Activated CD4-positive, alpha-beta T cell treated with anti-CD3 and anti-CD28 coated beads for 36 hours (primary cell): ENCODE measurements at places on chromosomes 13 and 19. TPM values are rescaled to one million over a fixed set of nuclear protein-coding genes. Genes with fewer than 3 reads are reported as not detected.

The PRRG2 gene
- total RNA-seq, result 0.81 TPM

DNA sequence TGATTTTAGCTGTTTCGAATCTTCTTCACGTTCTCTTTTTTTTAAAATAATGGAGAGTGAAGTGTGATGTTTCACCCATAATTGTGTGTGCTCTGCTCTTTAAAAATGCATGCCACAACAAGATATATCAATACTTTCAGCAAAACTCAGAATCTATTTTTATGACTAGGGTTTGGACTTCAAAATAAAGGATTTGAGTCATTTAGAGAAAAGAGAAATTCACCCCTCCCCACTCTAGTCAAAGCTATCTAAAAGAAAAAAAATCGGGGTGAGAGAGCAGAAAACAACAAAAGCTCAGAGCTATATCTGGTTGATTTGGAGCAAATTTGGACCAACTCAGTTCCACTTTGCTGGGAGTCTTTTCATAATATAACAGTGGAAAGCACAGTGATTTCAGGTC, 244.5 kb downstream of the DNAJC15 start:
- no peak for DNase-seq
- H3K36me3 ChIP-seq, result no peaks in the 10 kb centered on the region
- no peak overlapping the region for H3K27ac ChIP-seq
- H3K4me3 ChIP-seq, result no peak overlapping the region

DNA sequence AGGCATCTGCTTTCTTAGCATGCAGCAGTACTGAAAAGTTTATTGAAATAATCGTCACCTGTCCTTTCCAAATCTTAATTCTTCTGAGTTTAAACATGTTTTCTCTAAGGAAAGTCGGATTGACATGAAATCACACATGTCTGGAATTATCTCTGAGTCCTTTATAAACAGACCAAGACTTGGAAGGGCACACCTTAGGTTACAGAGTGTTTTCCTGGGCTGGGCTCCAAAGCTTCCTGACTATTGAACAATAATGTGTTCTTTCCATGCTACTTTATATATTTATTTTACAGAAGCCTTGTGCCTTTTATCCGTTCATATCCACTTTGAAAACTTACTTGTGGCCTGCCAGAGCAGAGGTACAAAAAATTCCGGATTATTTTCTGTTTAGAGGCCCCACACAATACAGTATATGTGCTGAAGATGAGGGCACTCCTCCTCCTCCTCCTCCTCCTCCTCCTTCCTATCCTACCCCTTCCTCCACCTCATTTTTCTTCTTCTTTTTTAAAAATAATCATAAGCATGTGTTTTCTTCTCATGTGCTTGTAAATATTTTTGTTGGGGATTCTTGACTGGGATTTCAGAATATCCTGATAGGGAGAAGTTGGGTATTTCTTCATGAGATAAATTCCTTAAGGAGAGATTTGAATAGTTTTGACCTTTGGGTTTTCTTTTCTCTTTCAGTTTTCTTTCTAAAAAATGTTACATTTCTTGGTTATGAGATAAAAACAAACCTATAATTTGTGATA, 52.3 kb downstream of the LRCH1 start:
- peaks cover 69% of the 10 kb centered on the region for H3K4me1 ChIP-seq
- H3K27me3 ChIP-seq, result no peaks in the 10 kb centered on the region
- no peak overlapping the region for H3K27ac ChIP-seq
- no peak for DNase-seq
- H3K4me3 ChIP-seq, result no peak overlapping the region
- no peaks in the 10 kb centered on the region for H3K36me3 ChIP-seq

DNA sequence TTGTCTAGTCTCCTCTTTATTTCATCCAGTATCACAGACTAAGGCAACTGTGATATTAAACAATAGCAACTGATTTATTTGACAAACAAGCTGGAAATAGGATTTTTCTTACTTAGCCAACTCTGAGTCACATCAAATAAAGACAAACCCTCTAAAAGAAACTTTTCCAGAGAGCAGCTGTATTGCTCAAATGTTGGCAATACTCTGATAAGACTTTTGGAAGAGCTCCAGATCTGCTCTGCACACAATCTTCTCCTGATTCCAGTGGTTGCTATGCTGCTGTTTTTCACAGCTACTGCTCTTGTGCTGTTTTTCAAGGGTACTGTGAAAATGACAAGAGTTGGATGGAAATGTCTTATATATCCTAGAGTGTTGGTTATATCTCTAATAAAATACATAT, 1479.2 kb downstream of the SLITRK5 start:
- no peaks in the 10 kb centered on the region for H3K36me3 ChIP-seq
- no peaks in the 10 kb centered on the region for H3K27me3 ChIP-seq

DNA sequence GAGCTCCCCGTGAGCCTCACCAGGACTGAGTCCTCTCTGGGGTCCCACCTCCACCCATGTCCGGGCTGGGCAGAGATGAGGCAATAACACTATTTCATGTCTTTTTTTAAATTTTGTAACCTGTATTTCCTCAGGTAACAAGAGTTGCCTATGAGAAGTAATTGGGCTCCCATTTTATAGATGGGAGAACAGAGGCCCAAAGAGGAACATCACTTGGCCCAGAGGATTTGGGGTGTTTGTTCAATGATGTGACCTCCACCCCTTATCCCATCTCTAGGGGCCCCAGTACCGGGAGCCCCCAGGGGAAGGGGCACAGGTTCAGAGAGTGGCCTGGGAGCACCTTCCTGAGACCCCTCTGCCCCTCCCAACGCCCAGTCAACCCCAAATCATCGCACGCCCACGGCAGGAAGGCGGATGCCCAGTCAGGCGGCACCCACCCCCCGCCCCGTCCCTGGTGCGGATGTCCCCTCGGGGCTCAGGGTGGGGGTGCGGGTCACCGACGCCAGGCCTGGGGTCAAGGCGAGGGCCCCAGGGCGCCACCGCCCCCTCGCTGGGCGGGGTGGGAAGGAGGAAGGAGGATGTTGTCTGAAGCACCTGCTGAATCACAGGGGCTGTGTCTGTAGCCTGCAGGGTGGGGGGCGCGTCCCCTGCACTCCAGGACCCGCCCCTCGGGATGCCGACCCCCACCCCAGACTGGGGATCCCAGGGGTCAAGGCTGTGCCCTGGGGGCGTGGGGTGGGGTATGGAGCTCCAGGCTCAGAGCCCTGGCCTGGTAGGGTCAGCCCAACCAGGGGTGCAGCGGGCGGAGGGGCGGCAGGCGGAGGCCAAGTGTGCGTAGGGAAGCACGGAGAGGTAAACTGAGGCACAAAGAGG, 9.0 kb upstream of the CIRBP start:
- DNase-seq, result peak; percentile 77
- peak overlapping the region; percentile 95 for H3K4me3 ChIP-seq
- no peaks in the 10 kb centered on the region for H3K27me3 ChIP-seq
- peaks cover 50% of the 10 kb centered on the region for H3K4me1 ChIP-seq

GRCh38 chr19:37329686-37330085, 41.2 kb upstream of the ZNF527 start:
- peaks cover 18% of the 10 kb centered on the region for H3K4me1 ChIP-seq
- no peak overlapping the region for H3K4me3 ChIP-seq
- no peaks in the 10 kb centered on the region for H3K27me3 ChIP-seq
- H3K36me3 ChIP-seq, result peaks cover 48% of the 10 kb centered on the region
- DNase-seq, result no peak
